ENCODE measurements at places on chromosomes 11 and 22.

DNA sequence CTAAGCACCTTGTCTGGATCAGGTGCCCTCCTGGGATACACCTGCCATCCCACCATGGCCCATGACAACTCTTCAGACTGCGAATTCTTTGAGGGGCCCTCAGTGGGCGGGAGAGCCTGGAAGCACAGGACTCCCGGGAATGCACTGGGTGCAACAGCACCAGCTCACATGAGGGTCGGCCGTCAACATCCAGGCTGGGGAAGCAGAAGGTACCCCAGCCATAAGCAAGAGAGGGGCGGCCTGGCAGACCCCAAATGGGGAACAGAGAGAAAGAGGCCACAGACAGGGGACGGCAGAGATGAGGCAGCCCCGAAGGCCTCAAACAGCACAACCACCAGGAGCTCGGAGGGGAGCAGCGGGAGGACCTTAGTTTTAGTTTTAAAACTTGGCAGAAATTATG lies 94.4 kb downstream of the PHF21B start:
- no peak for DNase-seq

DNA sequence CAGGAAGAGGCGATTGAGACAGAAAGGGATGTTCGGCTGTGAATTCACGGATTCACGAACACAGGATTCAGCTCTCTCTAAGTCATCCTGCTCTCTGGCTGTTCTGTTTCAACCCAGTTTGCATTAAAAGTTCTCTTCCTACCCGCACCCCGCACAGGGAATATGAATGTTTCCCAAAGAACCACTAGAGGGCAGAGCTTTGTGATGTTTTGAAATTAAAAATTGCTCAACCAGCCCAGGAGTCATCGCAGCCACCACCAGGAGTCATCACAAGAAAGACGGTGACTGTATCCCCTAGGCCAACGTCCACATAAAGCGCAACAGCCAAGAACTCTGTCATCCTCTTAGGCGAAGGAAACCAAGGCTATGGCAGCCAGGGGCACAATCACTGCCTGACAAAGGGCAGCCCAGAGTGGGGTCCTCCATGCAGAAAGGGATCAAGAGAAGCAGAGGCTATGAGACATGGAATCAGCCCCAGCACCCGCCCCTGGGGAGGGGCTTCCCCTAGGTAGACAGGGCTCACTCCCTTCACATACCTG lies 122.4 kb downstream of the WT1 start:
- no peak for DNase-seq

DNA sequence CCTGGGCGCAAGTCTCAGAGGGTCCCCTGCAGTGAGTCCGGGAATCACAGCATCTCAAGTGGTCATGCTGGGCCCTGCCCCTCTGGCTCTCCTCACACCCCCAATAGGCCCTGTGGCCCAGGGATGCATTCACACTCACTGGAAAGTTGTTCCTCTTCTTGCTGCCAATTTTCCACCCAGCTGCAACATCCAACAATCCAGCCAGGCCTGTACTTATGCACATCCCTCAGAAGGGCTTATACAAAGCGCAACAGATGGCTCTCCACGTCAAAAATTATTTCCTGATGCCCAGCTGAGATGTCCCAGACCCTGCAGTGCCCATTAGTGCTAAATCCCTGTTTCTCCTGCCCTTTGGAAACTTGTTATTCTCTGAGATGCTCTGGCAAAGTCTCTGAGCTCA lies 407.8 kb upstream of the NARS2 start:
- DNase-seq: no peak

- no peak for DNase-seq
These were observed 10.5 kb downstream of the PIWIL3 start for GRCh38 chr22:24763872-24764485.

DNA sequence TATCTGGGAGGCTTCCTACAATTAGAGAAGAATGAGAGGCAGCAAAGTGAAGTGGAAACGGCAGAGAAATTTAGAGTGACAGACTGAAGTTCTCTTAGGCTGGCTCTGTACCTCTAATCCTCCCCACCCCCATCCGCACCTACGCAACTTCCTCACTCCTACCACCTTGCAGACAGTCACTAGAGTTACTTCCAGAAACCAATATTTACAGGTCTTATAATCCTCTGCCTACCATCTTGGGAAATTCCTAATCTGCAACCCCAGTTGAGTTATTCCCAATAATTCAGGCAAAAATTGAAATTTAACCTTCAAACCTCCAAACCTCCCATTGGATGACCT lies 71.7 kb downstream of the PAK1 start:
- no peak for DNase-seq

- no peak for DNase-seq
These were observed 16.8 kb upstream of the TMEM191C start for GRCh38 chr22:21450320-21450831.

DNA sequence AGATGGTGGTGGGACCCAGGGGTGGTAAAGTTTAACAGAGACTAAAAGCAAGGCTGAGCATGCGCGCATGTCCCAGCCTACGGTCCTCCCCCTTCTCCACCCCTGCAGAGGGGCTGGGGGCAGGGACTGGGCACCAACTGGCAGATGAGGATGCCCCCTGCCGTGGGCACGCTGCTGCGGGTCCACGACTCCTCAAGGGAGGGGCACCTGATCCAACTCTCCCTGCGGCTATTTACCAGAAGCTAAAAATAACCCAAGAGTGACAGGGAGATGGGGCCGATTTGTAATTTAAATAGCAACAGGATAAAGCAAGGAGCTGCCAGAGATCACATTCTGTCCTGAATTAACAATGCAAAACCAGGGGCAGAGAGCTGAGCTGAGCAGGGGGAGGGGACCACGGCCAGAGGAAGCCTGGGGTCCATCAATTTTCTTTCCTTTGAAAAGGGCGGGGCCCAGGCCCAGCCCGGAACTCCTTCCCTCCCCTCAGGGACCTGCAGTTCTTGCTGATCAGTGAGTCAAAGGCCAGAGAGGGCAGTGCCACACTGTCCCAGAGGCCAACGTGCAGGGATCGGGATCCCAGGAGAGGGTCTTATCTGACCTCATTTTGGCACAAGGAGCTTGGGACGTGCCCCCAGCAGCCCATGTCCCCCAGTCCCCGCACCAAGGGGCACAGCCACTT lies 8.1 kb upstream of the DGKZ start:
- no peak for DNase-seq

- DNase-seq: peak; percentile 9
These were observed 92.8 kb upstream of the OR9G4 start for GRCh38 chr11:56841210-56841810.
